NCI-H774 (cell line): ENCODE measurements at places on chromosomes 11 and 22.

- no peak for DNase-seq
These were observed 2.7 kb downstream of the ST3GAL4 start for GRCh38 chr11:126357969-126358762.

DNA sequence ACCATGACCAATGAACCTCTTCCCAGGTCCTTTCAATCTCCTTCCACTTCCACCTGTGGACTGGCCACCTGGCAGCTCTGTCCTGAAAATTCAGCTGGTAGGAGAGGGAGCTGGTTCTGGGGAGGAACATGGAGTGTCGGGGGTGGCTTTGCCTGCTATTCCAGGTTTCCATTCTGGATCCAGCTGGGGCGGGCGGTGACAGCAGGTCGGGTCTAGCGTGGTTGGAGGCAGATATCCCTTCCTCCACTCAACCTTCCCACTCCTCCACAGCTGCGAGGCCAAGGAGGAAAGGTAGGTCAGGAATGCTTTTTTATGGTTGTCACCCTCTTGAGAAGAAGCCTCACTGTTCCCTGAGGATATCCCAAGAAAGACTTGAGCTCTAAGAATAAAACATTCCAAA is 3.3 kb downstream of the NRGN start:
- no peak for DNase-seq

GRCh38 chr11:114215871-114216795 is 80.1 kb upstream of the NNMT start:
- no peak for DNase-seq

GRCh38 chr22:30143265-30143664 is 63.0 kb downstream of the HORMAD2 start:
- no peak for DNase-seq

GRCh38 chr11:59199546-59200422 is 12.9 kb downstream of the MPEG1 start:
- DNase-seq, result no peak

GRCh38 chr22:38973289-38974169 is 8.6 kb upstream of the APOBEC3B start:
- DNase-seq, result no peak

DNA sequence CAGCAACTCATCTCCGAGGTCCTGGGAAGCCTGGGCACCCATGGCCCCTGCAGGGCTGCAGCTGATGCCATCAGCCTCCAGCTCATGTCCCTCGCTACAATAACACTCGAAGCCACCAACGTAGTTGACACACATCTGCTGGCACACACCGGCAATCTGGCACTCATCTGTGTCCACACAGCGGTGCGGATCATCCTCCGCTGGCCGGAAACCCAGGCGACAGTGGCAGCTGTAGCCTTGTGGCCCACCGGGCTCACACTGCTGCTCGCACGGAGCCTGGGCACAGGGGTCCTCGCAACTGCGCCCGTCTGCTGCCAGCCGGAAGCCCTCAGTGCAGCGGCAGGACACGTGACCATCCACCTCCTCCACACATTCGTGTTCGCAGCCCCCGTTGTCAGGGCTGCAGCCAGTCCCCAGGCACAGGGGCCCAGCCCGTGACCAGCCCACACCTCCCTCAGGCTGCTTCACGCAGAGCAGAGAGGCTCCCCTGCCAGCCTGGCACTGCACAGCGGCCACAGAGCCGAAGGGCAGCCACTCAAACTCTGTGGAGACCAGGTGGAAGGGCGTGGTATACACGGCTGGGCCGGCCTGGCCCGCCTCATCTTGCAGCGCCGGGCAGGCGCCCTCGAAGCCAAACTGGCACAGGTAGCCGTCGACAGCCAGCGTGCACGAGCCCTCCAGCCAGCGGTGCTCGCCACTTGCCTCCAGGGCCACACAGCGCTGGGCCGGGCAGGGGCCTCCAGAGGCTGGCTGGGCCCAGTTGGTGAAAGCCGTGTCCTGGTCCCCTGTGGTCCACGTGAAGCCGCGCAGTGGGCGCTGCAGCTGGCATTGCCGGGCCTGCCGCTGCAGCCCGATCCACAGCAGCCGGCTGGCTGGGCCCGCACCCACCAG is 678 bp downstream of the CD248 start:
- peak; percentile 17 for DNase-seq

GRCh38 chr11:4068962-4069361 is 25.6 kb upstream of the RRM1 start:
- DNase-seq, result no peak
